ENCODE measurements at places on chromosomes 3 and 15. TPM values are rescaled to one million over a fixed set of nuclear protein-coding genes. Genes with fewer than 3 reads are reported as not detected.

DNA sequence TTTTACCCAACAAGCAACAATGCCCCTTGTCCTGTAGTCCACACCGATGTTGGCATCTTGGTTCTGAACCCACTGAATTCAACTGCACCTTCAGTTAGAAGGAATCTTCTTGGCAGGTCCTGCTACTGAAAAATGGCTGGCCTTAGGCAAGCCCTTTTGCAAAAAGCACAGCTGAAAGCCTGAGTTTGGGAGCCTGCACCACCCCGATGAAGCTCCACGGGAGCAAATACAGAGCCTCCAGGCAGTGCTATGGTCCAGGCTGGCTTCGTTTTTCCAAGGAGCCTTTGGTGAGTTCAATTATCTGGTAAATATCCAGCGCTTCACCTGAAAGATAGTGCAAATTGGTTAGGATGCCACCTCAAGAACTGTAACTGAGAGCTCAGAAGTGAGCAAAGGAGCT lies 18.1 kb downstream of the POLG start:
- no peak for DNase-seq

GRCh38 chr3:542021-542420 lies 345.5 kb downstream of the CHL1 start:
- DNase-seq: no peak

- DNase-seq: no peak
These were observed 30.4 kb downstream of the SLC51A start for GRCh38 chr3:196246612-196247308.

GRCh38 chr15:39009740-39010139 lies 445.1 kb upstream of the RASGRP1 start:
- no peak for DNase-seq

DNA sequence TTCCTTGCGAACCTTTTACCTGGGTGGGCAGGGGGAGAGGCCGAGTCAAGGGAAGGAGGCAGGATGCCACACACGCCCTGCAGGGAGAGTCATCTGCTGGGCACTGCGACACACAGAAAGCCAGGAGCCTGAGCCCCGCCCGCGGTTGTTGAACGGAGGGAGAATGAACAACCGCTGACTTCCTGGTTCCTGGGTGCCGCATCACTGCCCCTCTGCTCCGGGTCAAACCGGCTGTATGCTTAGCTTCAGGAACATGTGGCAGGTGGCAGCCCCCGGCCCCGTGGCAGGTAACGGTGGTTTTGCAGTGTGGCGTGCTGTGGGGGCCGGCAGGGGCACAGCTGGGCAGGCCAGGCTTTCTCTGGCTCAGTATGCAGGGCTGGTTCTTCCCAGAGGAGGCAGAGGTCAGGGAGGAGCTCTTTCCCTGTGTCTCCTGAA lies 33.4 kb downstream of the APBA2 start:
- DNase-seq: no peak

DNA sequence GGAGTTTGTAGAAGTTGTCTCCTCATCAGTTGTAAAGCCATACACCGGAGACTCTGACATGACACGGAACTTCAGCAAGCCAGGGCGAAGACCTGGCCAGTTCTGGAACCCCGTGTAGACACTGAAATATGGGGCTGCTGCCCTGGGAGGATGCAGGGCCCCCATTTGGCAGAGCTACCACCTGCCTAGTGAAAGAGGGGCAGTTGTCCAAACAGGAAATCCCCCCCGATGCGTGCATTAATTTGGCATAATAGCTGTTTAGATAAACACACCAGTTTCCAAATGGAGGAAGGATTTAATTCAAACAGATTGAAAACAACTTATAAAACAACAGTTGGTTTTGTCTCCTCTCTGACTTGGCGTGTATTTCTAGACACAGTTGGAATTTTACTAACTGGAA lies 357.2 kb downstream of the GABRG3 start:
- DNase-seq: no peak

DNA sequence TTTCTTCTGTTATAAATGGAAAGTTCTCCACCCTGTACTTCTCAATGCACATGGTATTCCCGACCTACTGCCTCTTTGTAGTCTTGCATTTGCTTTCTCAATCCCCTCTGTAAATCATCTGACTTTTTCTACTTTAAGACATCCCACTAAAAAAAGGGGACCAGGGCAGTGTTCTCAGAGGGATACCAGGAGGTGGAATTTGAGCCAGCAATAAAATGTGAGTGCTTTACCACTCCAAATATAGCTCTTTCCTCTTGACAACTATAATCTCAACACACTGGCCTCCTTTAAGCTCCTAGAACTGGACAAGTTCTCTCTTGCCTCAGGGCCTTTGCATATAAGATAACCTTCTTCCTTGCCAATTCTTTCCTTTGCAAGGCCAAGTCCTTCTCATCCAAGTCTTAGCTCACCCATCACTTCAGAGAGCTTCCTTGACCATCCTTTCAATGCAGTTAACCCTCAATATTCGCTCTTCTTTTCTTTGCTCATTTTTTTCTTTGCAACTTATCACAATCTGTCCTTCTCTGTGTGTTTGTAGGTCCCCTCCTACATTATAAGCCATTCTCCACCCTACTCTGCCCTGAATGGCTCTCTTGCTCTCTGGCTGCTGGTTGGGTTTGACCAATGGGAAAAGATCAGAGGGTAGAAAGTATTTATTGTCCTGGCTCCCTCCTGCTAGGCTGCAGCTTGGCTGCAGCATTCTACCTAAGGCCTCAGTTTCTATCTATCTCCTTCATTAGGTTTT lies 93.4 kb downstream of the PRICKLE2 start:
- DNase-seq: no peak

DNA sequence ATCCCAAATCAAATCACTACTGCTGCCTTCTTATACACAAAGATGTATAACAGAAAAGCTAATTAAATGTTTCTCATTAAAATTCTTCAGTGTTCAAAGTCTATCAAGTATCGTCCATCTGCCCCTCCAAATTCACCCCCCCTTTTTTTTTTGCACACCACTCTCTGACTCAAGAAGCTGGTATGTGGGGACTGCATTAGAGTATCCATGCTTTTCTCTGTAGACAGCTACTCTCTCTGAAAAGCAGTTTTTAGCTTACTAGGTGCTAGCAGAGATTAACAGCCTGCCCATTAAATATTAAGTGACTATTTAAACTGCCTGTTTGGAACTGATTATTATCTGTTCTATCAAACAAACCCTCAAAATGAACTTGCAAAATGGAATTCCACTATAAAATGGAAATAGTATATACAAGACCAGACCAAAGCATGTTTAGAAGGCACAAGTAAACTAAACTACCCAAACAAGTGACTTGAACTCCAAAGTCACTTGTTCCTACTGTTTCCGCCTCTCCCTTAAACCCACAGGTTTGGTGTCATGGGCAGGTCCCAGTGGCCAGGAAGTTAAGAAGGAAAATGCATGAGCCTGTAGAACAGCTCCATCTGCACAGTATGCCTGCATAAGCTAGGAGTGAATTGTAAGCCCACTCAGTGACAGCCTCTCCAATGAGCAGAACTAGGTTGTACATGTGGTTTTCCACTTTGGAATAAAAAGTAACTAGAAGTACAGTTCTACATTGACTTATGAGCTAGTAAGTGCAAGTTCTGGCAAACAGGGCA lies 32.5 kb downstream of the GBE1 start:
- DNase-seq: no peak

GRCh38 chr15:76147906-76148570 lies 88.3 kb downstream of the TMEM266 start:
- no peak for DNase-seq

DNA sequence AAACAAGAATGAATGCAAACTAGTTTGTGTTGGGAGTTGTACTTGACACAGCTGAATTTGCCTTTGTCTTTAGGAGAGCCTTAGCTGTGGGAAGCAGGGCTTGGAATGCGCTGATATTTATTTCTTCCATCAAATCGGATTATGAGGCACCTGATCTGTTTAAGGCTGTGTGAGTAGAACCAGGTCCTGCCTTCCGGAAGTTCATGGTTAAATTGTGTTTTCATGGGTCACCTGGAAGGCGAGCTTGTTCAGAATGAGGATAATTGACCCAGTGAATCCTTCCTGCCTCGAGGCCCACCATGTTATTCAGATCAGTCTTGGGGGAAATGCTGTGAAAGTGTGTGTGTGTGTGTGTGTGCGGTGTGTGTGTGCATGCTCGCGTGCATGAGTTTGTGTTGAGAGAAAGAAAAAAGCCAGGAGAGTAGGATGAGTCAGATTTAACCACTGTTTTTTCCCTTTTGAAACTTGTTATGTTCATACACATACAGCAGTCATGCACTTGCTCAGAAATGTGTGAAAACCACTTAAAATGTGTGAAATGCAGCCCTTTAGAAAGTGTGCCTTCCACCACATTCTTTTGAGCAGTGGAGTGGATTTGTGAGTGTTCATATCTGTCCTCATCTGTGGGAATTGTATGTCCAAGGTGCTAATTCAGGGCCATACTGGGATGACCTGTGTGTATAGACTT lies 36.7 kb downstream of the SMAD3 start:
- DNase-seq: no peak

GRCh38 chr3:69273896-69274295 lies 112.0 kb downstream of the FRMD4B start:
- no peak for DNase-seq

- no peak for DNase-seq
These were observed 323.9 kb upstream of the IGF1R start for GRCh38 chr15:98324341-98324970.

- no peak for DNase-seq
These were observed 1.5 kb downstream of the DUSP7 start for GRCh38 chr3:52054661-52055511.

DNA sequence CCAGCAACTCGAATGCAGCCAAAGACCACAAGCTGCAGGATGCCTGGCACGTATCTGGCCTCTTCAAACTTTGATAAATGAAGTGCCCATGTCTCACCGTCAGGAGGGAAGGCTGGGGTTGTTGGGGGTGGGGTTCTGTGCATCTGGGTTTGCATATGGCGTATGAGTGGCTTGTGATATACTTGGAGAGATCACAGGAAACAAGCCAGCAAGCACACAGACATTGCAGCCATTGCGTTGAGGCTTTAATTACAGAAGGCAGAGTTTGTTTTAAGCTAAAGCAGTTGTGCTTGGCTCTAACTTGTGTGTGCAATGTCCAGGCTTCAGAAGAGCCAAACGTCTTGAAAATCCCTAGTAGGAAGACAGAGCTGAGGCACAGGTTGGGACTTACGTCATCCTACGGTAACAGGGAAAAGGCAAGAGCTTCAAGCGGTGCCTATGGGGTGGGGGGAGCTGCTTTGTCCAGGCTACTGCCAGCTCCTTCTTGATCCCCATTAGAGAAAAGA lies 109.2 kb downstream of the ASB7 start:
- no peak for DNase-seq

DNA sequence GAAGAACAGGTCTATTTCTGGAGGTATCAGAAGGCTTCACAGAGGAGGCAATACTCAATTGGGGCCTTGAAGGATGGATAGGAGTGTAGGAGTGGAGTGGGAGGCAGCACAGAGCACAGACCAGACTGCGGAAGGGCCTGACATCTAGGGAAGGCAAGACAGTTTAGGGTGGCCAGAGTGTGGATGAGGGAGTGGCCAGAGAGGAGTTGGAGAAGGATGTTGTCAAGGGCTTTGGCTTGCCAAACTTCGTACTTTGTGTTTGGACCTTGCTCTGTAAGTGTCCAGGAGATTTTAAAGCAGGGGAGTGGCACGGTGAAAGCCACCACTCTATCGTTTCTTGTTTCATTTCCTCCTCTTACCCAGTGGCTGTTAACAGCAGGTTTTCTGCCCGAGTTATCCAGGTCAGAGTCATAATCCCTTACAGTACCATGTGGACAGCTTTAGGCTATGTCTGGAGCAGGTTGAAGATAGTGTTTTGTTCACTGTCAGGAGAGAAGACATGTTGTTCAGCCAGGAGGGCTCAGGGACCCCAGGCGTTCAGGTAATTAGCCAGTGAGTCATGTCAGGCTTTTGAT lies 12.3 kb downstream of the SMAD3 start:
- no peak for DNase-seq

The THOC7 gene
- 104 TPM for total RNA-seq

The ESYT3 gene
- total RNA-seq: 6.4 TPM

The PRSS50 gene
- total RNA-seq: 0.50 TPM

The GOLGA6L7 gene
- not detected for total RNA-seq

The MINAR1 gene
- 0.22 TPM for total RNA-seq

Data from PC-9 (cell line).